Mesenteric fat pad (tissue), 1 donor: ENCODE measurements at places on chromosomes 1 and 21. TPM values are rescaled to one million over a fixed set of nuclear protein-coding genes. Genes with fewer than 3 reads are reported as not detected.

GRCh38 chr1:35506960-35507912 is 50.0 kb downstream of the KIAA0319L start:
- DNase-seq = no peak

DNA sequence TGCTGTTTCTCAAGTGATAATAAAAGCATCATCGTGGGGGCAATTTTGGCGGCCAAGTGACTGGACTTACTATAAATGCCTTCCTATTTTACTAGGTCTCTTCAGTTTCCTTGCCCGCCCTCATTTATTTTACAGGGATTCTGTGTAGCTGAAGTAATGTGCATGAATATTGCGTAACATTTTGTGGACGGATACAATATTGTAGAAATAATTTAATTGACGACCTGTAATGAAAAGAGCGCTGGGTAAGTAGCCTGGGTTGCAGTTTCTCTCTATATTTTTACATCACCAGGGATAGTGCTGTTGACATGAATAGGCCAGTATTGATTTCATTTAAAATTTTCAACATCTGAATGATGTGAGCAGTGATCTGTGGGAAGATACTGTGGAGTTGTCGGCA is 28.1 kb upstream of the LMO4 start:
- DNase-seq = no peak

- DNase-seq = no peak
Measured at GRCh38 chr21:21971384-21971783, 973.2 kb downstream of the NCAM2 start.

DNA sequence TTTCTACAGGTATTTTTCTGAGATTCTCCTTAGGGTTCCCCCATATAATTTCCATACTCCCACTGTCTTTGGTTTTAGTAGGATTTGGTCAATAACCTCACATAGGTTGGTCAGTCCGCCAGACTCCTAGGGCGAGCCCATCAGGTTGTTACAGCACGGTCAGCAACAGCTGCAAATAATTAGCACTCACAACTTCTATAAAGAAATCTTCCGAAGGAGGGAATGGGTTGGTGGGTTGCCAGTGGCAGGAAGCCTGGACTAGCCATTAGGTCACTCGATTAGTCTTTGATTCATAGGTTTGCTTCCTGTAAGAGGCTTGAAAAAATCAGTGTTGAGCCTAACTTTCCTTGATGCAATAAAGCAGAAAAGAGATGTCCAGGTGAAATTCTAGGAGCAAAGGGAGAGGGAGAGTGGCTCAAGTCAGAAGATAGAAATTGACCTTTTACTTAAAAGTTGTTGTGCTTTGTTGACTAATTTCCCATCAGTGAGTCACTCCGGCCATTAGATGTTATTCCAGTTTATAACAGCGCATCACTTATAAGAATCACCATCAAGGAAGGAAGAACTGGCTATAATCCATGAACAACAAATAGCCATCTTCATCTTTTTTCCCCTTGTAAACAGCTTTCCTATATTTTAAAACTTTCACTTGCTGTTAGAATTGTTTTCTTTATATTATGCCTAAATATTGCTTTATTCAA is 88.3 kb downstream of the TPR start:
- no peak for DNase-seq

GRCh38 chr1:1111516-1112236 is 4.2 kb downstream of the C1orf159 start:
- no peak for DNase-seq

DNA sequence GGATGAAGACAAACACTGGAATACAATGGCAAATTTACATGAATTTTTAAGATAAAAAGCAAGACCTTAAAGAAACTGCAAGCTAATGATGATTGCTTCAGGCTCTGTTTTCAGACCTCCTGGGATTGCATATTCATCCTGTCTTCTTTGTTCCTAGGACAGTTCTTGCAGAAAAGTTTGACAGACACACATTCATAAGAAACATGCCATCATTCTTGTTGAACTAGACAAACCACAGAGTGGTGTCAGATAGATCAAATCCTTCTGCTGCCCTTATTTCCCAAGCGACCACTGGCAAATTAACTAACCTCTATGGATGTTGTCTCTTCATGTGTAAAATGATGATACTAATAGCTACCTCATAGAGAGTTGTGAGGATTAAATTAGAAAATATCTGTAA is 181.3 kb downstream of the KCTD3 start:
- no peak for DNase-seq

GRCh38 chr1:229287267-229287666 is 16.4 kb downstream of the RAB4A start:
- no peak for DNase-seq

DNA sequence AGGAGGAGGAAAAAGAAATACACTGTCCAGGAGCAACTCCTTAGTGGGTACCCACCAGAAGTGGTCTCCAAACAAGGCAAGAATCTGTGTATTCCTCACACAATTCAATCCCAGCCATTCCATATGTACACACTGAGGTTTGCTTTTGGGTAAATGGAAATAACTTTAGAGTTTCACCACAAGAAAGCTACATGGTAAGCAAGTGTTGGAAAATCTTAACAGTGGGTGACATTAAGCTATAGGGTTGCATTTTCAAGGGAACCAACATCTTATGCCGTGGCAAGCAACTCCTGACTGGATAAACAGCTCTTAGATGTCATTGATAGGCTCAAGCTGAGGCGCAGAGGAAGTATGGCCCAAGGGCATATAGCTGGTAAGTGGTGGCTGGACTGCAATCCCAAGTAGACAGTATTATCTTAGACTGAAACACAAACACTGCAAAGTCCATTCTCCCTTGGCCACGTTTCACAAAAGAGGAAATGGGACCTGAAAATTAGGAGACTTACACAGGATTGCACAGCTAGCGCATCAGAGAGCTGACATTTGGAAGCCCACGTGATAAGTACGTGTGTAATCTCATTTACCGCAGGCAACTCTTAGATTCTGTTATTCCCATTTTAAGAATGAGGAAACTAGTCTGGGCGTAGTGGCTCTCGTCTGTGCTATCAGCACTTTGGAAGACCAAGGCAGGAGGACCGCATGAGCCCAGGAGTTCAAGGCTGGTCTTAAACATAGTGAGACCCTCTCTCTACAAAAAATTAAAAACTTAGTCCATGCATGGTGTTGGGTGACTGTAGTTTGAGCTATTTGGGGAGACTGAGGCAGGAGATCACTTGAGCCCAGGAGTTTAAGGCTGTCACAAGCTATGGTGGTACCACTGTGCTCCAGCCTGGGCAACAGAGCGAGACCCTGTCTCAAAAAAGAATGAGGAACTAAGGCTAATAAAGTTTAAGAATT is 4.0 kb upstream of the BRWD1 start:
- DNase-seq = no peak

DYRK3 gene
- 16.1 TPM for total RNA-seq

OR2T11 gene
- total RNA-seq = not detected

GRCh38 chr1:44783697-44784093 is 4.3 kb downstream of the BEST4 start:
- DNase-seq = no peak

ANXA9 gene
- 0.48 TPM for total RNA-seq

GRCh38 chr1:118982266-118982665 is 5.9 kb downstream of the TBX15 start:
- no peak for DNase-seq

MRAP gene
- total RNA-seq = 149 TPM

- no peak for DNase-seq
Measured at GRCh38 chr1:97245682-97246081, 524.1 kb downstream of the PTBP2 start.

- no peak for DNase-seq
Measured at GRCh38 chr1:229158341-229158921, 112.5 kb upstream of the RAB4A start.

DNA sequence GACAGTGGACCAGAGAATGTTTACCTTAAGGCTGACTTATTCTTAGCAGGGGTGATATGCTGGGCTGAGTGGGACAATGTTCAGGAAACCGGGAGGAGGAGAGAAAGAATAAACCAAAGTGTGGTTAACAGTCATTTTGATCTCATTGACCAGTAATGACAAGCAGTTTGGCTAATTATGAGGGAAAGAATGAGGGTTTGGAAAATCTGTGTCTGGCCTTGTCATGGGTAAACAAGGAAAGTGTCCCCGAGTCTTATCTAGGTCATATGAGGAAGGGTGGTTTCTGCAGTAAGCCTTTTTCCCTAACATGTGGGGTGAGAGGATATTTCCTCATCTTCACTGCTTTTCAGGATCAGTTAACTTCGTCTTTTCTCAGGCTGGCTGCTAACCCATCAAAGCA is 155.0 kb downstream of the TPR start:
- no peak for DNase-seq

DNA sequence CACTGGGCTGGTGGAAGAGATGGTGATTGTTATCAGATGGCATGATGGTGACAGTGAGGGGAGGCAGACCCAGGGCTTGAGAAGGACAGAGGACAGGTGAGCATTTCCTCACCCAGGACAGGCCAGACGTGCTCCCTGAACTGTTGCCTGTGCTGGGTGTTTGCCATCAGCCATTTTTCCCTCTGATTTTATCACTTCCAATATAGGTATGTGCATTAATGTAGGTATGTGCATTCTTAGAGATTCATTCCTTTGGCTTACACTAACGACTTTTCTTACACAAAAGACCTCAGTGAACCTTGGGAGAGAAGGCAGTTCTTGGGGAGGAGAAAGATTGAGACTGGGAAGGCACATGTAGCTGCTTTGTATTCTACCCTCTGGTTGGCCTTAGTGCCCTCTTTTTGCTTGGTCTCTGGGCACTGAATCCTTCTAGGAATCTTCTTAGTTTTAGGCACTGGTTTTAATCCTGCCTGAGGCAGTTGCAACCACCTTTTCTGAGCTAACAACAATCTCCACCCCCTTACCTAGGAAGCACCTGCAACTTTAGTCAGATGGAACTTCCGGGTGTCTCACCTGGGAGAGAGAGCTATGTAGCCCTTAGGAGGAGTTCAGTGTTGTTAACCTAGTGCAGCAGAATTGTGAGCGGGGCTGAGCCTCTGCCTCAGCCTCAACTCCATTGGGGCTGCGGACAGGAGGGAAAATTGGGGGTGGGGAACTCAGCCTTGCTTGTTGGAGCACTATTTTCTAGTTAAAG is 30.9 kb downstream of the C1orf116 start:
- no peak for DNase-seq

CD244 gene
- total RNA-seq = 0.39 TPM

DNA sequence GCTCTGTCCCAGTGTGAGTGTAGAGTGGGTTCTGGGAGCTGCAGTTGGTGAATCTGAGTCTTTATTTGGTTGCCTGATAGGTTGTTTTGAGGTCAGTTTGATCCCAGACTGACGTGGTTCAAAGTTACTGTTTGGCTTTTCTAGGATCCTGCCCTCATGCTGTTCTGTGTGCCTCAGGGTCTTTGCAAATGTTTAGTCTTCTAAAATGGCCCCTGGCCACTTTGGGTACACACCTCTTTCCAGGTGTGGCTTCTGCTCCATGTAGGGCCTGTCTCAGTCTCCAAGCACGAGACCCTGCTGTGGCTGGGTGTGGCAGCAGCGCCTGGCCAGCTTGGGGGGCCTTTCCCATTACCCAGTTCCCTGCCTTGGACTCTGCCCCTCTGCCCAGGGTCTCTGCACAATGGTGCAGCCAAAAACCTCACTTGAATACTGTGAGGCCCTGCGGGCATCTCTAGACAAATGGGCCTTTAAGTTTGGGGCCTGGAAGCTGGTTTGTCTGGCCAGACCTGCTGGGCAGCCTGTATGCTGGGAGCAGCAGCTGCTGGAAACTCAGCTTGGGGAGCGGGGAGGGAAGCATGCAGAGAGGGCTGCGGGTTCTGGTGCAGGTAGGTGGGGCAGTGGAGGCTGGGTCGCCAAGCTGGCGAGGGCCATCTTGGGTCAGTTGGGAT is 5.6 kb downstream of the PTPRF start:
- no peak for DNase-seq

KIF17 gene
- 4.6 TPM for total RNA-seq

- no peak for DNase-seq
Measured at GRCh38 chr1:216034506-216034905, 388.7 kb downstream of the USH2A start.

MAP1LC3C gene
- total RNA-seq = 9.8 TPM

DNA sequence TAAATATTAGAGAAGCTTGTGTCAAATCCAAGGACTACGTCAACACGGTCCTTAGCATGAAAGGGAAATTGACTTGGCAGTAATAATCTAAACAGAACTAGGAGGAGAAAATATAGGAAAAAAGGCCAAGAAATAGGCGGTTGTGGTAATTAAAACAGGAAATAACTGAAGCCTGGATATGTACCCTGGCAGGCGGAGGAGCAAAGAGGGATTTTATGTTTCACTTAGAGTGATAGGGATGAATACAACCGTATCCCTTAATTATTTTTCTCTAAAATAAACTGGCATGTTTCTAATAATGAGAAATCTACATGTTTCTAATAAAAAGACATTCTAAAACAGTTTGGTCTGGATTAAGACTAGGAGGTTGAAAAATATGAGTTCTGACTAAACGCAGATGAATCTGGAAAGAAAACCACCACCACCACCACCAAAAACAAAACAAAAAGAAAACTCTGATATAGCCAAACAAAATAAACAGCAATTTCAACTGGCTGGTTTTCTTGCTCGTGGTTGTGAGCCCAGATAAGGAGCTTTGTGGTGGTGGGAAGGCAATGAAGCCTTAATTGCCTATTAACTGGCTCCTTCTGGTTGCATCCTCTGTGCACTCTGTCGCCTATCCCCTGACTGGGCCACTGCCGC is 334.2 kb upstream of the SNX7 start:
- no peak for DNase-seq
